A549 treated with dexamethasone at 1 μM for 4 hours (cell line): ENCODE measurements at places on chromosomes 3 and 15. TPM values are rescaled to one million over a fixed set of nuclear protein-coding genes. Genes with fewer than 3 reads are reported as not detected.

Gene SETD2
- total RNA-seq = 18.9 to 24.6 TPM (median 22.3 TPM) in 5 replicates

Gene COL6A5
- not detected in 5 replicates for total RNA-seq

Gene PSTPIP1
- total RNA-seq = 0.21 to 0.43 TPM (median 0.25 TPM) in 5 replicates

Gene TMCO5A
- not detected in 5 replicates for total RNA-seq

Gene TWF2
- 54.3 to 69.4 TPM (median 62.0 TPM) in 5 replicates for total RNA-seq

Gene PPP1R14D
- total RNA-seq = 0.14 to 0.21 TPM (median 0.19 TPM) in 3 of 5 replicates, not detected in the others

Gene ACTC1
- 0.18 to 0.54 TPM (median 0.35 TPM) in 5 replicates for total RNA-seq

Gene UACA
- total RNA-seq = 28.2 to 42.1 TPM (median 30.5 TPM) in 5 replicates

Gene C15orf40
- total RNA-seq = 41.4 to 57.2 TPM (median 44.2 TPM) in 5 replicates

Gene CORO2B
- 2.9 to 4.0 TPM (median 3.3 TPM) in 5 replicates for total RNA-seq

Gene DNASE1L3
- 0.10 to 0.15 TPM (median 0.11 TPM) in 4 of 5 replicates, not detected in the other for total RNA-seq

Gene GABRA5
- 86.0 to 118 TPM (median 107 TPM) in 5 replicates for total RNA-seq

Gene NAA50
- 135 to 171 TPM (median 162 TPM) in 5 replicates for total RNA-seq

Gene P2RY12
- total RNA-seq = not detected in 5 replicates

Gene EPHB1
- total RNA-seq = 0.07 to 0.24 TPM (median 0.09 TPM) in 4 of 5 replicates, not detected in the other

Gene ALCAM
- 84.4 to 130 TPM (median 108 TPM) in 5 replicates for total RNA-seq

Gene KBTBD8
- 0.52 to 0.85 TPM (median 0.70 TPM) in 5 replicates for total RNA-seq

Gene C2CD4A
- total RNA-seq = 0.11 to 0.14 TPM (median 0.12 TPM) in 5 replicates

Gene SPRED1
- total RNA-seq = 6.5 to 9.3 TPM (median 8.6 TPM) in 5 replicates

Gene SLC22A14
- total RNA-seq = 0.04 to 0.14 TPM (median 0.08 TPM) in 4 of 5 replicates, not detected in the other
